ENCODE measurements at places on chromosomes 6 and 20.

DNA sequence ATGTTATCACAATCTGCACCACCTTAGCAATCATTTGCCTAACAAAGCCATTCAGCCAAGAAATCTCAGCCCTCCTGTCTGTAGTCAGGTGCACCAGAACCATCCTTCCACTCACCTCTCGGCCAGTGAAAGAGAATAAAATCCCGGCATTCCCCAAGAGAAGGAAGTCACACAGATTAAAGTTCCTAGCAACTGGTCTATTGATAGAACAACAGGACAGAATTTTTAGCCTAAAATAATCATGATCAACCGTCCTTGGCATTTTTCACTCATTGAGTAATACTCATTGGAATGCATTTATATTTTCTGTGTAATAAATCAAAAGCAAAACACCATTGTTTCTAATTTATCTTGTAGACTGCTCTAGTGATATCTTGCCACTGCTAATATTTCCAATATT, 85.7 kb upstream of the CDH4 start:
- no peak for DNase-seq

DNA sequence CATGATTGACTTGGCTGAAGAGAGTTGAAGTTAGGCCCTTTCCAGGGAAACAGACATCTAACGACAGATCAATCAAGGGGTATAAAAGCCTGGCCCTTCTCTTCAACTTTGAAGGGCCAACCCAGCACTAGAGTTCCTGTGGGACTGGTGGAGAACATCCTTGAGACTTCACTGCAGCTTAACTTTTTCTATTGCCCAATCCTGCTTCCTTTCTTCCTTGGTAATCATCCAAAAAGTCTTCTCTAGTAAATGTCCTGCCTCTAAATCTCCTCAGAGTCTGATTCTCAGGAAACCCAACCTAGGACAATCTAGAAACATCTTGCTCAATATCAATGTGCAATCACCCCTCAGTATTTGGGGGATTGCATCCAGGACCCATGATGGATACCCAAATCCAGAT, 1.9 kb downstream of the MKKS start:
- DNase-seq: no peak

DNA sequence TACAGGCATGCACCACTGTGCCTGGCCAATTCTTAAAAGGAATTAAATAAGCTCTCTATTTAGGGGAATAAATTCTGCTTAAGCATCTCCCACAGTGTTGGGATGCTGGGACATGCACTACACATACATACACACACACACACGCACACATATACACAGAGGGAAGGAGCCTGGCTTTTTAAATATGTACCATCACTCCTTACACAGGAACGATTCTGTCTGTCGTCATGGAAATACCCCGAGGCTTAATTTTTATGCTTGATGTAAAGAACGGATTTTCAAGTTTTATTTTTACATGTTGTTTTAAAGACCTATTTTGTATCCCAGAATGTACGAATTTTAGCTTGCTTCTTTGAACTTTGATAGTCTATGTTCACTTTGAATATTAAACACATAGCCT, 95.3 kb downstream of the CD109 start:
- no peak for DNase-seq

GRCh38 chr6:163919652-163920051, 505.1 kb downstream of the QKI start:
- no peak for DNase-seq

DNA sequence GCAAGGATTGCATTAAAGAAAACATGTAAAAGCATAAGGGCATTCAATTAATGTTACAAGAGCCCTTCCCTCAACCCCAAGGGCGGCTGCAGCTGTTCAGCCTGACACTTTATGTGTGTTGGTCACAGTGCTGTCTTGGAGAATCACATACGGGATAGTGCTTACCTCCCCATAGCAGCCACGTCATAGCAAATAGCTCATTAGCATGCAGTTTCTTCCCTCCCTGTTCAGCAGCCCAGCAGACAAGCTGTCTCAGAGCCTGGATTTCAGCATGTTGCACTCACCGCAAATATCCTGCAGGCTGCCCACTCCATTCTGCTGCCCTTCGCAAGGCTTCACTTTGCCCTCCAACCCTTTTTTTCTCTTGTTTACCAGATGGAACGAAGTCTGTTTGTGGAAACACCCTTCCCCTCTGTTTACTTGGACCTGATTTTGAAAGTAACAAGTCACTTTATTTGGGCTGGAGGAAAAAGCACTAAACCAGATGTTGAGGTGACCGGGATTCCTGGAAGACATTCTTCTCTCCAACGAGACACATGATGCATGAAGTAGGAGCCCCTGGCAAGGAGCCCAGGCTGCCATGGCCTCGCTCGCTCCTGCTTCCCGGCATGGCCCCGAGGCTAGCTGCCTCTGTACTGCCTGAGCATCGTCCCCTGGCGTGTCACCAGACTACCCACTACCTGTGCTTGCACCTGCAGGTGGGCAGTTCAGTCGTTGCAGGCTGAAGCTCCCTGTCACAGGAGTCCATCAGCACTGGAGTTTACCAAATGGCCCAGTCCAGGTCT, 151.6 kb upstream of the GMDS start:
- DNase-seq: no peak

GRCh38 chr6:149410557-149410956, 10.5 kb downstream of the SUMO4 start:
- no peak for DNase-seq

DNA sequence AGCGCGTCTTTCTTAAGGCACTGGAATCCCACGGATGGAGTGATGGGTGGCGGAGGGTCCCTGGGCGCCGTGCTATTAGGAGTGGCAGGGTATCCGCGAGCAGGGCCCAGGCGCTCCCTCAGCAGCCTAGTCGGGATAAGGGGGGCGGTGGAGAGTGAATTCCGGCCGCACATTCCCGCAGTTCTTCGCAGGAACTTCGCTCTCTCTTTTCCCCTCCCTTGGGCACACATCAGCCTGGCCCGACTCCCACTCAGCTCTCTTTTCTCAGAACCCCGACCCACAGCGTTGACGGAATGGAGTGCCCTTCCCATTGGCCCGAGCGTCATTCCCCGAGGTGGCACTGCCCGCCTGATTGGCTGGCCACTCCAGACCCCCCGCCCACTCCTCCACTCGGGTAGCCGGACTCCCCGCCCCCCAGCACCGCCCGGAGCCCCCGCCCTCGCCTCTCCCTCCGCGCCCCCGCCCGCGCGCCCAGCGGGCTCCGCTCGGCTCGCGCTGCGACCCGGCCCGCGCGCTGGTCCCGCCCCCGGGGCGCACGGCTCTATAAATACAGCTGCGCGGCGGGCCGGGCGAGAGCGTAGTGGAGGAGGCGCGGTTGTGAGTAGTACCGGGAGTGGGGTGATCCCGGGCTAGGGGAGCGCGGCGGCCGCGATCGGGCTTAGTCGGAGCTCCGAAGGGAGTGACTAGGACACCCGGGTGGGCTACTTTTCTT, at the start of gene ID4:
Gene ID4 (plus strand): TSS at position 572 of the 712 bp plus-strand sequence. CDS start 385 bp downstream, outside the sequence.
- DNase-seq: peak; percentile 78

DNA sequence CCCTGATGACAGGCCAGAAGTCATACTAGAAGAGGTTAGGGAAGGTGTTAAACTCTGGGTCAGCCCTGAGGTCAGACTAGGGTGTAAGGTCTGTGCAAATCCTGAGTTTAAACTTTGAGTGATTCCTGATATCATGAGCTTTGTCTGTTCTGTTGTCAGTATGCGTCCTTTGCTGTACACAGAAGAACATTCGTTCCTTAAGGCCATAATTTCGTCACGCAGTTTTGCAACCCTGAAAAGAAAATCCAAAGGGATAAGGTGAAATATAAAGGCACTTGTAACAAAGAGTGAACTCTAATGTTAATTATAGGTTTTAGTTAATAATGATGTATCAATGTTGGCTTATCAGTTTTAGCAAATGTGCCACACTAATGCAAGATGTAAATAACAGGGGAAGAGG, 2.3 kb downstream of the DST start:
- no peak for DNase-seq

- no peak for DNase-seq
Measured at GRCh38 chr6:19317431-19317986, 519.7 kb upstream of the ID4 start.

GRCh38 chr6:6841571-6841970, 253.1 kb downstream of the LY86 start:
- DNase-seq: no peak

- DNase-seq: no peak
Measured at GRCh38 chr20:41574802-41575389, 43.3 kb downstream of the CHD6 start.

- DNase-seq: peak; percentile 7
Measured at GRCh38 chr6:37547564-37548061, 47.9 kb upstream of the CCDC167 start.

- DNase-seq: no peak
Measured at GRCh38 chr6:155313602-155314091, 637 bp downstream of the TFB1M start.

GRCh38 chr6:153312634-153313033, 181.6 kb upstream of the RGS17 start:
- DNase-seq: no peak

GRCh38 chr6:37575221-37575620, 75.5 kb upstream of the CCDC167 start:
- no peak for DNase-seq

GRCh38 chr6:143286251-143286795, 164.2 kb downstream of the ADAT2 start:
- no peak for DNase-seq
